ENCODE measurements at places on chromosomes 4 and X.

- DNase-seq, result no peak
Measured at GRCh38 chr4:101218346-101218745, 129.0 kb downstream of the PPP3CA start.

DNA sequence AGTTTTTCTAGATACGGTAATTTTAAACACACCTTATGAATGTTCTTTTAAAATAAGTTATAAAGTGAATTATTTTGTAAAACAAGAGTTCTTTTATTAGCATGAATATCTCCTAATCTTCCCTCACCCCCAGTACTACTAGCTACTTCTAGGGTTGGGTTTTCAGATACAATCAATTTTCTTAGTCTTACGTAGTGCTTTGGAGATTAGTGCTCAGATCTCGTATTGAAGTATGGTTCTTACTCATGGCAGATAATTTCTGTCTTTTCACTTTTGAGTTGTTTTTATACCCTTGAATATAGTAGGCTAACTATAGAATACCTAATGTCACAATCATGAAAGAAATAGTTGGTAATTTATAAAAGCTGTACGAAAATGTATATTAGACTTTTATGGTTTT lies 43.2 kb downstream of the CDKL5 start:
- DNase-seq, result peak; percentile 7

GRCh38 chr4:5398056-5398455 lies 310.3 kb downstream of the EVC2 start:
- DNase-seq, result no peak

- no peak for DNase-seq
Measured at GRCh38 chr4:48127231-48127630, 6.8 kb downstream of the TXK start.

DNA sequence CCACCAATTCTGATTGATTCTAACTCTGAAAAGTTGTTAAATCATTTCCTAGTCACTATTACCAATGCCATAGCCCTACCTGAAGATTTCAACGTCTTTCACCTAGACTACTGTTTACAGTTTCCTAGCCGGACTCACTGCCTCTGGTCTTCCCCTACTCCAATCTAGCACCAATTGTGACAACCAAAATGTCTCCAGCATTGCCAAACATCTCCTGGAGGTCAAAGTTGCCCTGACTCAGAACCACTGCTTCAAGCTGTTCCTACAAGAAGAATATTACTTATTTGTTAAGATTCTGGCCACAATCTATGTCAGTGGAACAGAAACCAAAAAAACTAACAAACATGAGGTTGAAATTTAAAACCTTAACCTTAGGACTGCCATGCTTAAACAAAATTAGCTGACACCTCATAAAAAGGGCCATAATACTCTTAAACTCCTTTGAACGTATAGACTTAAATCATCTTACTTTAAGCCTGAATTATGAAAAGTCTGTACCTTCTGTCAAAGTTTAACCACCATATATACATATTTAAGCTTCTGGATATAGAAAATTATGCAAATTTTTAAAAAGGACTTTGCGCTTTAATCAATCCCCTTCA lies 2.1 kb downstream of the PDS5A start:
- DNase-seq, result no peak

- no peak for DNase-seq
Measured at GRCh38 chr4:150005537-150005936, 72.7 kb upstream of the DCLK2 start.

DNA sequence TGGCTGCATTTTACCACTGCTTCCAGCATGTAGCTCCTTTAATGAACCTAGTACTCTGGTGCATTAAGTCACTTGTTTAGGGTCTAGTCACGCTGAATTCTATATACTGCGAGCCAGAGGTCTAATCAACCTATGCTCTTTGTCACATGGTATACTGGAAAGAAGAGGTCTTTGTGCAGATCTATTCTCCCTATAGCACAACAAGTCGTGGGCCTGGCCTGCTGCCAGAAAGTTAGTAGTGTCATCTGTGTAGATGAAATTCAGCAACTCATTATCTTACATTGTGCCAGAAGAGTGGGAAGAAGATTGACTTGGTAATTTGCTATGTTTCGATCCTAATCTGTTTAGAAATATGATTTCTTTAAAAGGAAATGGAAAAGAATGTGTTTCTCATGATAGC lies 80.8 kb downstream of the AWAT2 start:
- DNase-seq, result no peak

DNA sequence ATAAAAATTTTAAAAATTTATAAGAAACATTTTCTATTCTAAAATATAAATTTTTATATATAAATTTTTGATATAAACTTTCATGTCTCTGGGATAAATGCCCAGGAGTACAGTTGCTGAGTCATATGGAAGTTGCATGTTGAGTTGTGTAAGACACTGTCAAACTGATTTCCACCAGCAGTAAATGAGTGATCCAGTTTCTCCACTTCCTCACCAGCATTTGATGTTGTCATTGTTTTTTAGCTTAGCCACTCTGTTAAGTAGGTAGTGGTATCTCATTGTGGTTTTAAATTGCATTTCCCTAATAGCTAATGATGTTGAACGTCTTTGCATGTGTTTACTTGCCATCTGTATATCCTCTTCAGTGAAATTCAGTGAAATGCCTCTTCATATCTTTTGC lies 66.5 kb downstream of the MAMLD1 start:
- peak; percentile 63 for DNase-seq

DNA sequence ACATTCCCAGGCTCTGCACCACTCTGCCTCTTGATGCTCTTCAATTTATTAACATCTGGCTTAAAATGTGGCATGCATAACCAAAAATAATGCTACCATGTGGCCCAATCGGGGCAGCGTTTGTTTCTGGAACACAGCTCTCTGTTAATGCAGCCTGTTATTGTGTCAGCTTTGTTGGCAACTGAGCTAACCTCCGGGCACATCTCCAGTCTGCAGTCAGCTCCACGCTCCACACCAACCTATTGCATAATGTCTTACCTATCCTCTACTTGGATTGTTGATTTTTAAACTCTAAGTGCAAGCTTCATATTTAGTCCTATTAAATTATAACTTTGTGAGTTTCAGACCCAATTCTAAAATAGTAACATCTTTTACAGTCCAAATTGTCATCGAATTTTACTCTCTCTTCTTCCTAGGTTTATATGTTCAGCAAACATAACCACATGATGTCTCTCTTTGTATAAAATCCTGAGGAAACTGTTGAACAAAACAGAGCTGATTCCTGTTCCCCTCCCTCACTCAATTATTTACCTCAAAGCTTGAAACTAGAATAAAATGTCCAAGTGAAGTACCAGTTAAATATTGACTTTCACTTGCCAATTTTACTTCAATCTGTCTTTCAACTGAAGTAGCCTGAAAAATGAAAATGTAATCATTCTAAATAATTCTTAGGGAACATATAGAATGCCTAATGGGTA lies 92.2 kb upstream of the RAPGEF2 start:
- DNase-seq, result no peak

- no peak for DNase-seq
Measured at GRCh38 chr4:41072021-41072777, 142.1 kb downstream of the APBB2 start.

DNA sequence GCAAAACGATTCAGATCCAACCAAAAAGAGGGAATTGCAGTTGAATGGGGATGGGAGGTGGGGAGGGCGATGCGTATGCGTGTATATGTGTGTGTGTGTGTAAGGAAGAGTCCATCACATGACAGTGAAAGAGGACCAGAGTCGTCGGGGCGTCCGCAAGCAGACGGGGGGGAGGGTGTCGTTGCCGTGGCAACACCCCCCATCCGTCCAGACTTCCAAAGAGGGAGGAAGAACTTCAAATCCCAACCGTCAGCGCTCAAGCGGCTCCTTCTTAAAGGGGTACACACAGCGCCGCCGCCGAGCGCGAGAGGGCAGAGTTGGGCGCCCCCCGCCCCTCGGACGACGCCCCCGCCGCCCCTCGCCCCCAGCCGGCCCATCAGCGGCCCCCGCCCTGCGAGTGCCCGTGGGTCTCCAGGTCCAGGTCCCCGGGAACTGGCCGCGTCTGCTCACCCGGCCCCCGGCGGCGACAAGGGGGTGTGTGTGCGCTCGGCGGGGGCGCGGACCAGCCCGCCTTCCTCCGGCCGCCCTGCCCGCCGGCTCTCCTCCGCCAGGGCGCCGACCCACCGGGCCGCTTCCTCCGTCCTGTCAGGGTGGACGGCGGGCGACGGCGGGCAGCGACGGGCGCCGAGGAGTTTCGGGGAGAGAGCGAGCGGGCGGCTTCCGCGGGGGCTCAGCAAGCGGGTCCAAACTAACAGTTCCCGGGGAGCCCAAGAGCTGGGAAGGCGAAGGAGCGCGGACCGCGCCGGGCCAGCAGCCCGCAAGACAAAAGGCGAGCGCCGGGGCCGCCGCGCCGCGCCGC lies 685 bp downstream of the LCORL start:
- peak; percentile 47 for DNase-seq

DNA sequence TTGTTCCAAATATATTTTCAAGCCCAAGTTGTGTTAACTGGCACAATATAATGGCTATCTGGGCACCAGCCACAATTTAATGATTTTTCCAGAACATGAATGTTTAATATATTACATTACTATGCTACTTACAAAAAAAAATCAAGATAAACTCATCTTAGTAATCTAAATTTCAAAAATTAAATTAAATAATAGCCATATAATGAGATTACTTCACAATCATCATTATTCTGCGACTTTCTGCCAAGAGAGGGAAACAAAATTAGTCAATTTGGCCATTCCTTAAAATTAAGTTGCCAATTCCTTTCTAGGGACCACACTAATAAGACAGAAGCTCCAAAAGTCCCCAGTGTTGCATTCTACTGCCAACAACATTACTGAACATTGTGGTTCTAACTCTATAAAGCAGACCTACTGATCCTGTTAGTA lies 7.5 kb downstream of the NEK1 start:
- no peak for DNase-seq

DNA sequence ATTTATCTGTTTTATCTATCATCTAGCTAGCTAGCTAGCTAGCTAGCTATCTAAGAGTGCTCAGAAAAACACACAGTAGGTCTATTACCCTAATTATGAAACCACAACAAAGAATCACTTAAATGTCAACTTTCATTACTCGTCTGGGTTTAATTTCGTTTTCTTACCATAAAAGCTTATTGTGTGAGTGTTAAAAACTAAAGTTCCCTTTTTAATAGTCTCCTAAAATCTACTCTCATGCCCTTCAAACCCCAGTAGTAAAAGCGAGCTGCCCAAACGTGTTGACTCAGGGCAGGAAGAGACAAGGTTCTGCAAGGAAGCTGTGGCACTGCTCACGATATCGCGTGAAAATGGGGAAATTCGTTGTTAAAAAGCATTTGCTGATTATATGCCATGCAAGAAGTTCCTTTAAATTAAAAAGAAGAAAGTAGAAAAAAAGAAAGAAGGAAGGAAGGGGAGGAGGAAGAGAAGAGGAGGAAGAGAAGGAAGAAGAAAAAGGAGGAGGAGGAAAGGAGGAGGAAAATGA lies 595 bp downstream of the MBNL3 start:
- DNase-seq, result peak; percentile 52

DNA sequence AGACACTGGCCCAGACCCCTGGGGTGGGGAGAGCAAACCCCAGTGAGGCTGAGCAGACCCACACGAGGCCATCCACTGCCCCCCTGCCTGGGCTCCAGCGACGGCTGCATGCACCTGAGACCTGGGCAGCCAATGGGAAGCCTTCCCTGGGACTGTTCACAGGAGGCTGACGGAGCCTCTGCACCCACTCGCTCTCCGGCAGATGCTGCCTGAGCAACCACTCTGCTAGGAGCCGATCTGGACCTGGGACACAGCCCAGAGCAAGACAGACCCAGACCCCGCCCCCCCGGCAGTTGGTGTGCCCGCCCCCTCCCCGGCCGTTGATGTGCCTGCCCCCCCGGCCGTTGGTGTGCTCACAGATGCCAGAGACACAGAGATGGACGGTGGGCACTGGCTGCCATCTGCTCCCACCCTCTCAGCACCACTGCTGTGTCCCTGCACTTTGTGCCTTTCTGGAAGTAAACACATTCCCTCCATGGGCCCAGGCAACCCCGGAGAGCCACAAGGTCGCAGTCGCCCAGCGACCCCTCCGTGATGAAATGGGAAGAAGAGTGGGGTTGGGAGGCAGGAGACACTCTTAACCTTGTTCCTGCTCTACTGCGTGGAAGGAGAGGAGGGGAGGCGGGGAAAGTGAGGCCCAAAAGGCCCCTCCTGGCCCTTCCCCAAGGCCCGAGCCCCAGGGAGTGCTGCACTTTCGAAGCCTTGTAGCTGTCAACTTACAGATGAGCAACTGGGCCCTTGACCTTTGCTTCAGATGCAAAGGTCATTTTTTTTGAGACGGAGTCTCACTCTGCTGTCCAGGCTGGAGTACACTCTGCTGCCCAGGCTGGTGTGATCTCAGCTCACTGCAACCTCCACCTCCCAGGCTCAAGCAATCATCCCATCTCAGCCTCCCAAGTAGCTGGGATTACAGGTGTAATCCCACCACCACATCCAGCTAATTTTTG lies 62.0 kb downstream of the ZFYVE28 start:
- DNase-seq, result no peak

- DNase-seq, result no peak
Measured at GRCh38 chr4:80259012-80259411, 7.5 kb upstream of the FGF5 start.

DNA sequence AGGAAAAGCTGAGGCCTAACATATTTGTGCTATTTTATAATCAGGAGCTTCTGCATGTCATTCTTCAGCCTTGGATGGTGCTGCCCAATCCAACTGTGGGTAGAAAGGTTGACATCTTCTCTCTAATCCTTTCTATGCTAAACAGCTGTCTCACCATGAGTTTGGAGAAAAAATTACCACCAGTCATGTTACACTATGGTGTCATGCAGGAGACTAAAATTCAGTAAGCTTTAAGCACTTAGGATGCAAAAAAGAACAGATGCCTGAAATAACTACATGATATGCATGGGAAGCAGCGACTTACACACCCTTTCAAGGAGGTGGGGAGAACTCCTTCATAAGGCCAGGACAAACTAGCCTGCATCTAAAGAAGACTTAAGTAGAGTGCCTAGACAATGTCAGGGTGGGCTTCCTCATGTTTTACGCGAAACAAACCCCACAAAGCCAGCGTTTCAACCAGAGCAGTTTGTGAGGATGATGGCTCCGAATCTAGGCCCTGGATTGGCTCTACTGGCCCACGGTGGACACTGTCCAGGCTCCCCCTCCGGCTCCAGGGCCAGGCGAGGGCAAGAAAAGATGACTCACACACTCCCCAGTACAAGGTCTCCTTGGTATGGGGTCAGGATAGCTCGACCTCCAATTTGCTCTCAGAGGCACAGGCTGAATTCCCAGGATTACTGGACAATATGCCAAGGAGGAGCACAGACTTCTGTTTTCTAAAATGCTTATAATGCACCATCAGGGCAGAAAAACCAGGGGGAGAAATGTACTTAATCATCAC lies 45.1 kb downstream of the STX18 start:
- no peak for DNase-seq

GRCh38 chr4:5711479-5712184 lies 631 bp downstream of the EVC start:
- DNase-seq, result no peak

- peak; percentile 72 for DNase-seq
Measured at GRCh38 chrX:153900831-153901752, 3.4 kb upstream of the AVPR2 start.
